ENCODE measurements at places on chromosomes 5 and 9.

GRCh38 chr5:1199340-1199648 is 2.1 kb upstream of the SLC6A19 start:
- no peak for DNase-seq

- DNase-seq: no peak
These were observed 30.6 kb upstream of the PPP1R2B start for GRCh38 chr5:156819537-156819936.

DNA sequence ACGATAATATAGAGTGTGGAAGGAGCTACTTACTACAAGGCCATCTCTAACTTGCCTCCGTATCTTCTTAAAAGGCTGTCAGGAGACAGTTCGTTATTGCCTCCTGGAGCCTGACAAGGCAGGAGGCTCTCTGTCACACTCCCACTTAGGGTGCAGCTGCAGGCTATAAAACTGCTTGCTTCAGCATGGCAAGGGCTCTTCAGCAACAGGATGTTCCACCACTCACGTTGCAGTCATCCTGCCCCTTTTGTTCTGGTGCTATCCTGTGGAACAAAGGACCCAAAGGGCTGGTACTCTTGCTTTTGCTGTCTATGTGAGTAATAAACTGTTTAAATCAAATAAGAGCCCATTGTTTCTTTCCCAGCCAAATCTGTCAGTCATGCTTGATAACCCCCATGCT is 508.9 kb downstream of the NTRK2 start:
- no peak for DNase-seq

DNA sequence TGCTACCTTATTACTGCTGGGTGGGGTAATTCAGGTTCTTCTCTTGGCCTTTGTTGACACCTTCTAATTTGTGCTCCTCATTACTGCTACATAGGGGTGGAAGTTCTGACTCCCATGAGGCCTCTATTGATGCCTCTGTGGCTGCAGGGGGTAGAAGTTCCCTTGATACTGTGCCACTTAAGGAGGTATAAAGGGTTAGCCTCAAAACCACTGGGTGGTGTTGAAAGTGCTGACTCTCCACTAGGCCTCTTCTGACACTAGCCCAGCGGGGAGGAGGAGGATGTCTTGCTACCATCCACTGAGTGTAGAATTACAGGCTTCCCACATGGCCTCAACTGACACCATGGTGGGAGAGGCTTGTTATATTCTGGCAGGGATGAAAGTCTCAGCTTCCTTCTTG is 36.7 kb upstream of the CCDC112 start:
- DNase-seq: peak; percentile 82

DNA sequence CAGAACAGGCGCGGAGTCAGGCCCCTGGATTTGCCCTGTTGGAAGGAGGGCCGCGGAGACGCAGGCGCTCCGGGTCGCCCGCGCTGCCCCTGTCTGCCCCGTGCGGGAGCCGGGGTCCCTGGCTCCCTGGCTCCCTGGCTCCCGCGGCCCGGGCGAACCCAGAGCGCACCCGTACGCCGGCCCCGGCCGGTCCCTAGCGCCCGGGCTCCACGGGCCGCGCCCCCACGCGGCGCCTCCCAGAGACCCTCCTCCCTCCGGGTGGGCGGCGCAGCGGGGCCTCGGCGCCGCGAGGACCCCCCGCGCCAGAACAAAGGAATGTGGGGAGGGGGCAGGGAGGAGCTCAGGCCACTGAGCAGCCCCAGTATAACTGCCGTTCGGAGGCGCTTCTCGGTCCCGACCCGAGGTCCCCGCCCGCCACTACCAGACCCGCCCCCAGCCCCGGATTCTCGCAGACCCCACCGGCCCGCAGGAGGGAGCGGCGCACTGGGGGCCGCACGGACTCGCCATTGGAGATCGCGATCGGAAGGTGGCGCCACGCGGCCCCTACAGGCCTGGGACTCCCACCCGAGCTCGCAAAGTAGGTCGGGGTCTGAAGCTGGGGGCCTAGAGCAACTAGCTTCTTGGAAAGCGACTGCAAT is 2.4 kb downstream of the NFIL3 start:
- no peak for DNase-seq

GRCh38 chr9:28961623-28962022 is 1388.3 kb upstream of the C9orf72 start:
- DNase-seq: no peak

GRCh38 chr5:7794823-7795222 is 56.1 kb downstream of the CFAP90 start:
- DNase-seq: no peak

- DNase-seq: no peak
These were observed 101.1 kb downstream of the TMEM215 start for GRCh38 chr9:32884482-32884881.

Data from brain pericyte (primary cell).